ENCODE measurements at places on chromosomes 16 and 17.

- DNase-seq = no peak
Observed at GRCh38 chr16:66660422-66661209, 35.9 kb downstream of the CMTM4 start.

DNA sequence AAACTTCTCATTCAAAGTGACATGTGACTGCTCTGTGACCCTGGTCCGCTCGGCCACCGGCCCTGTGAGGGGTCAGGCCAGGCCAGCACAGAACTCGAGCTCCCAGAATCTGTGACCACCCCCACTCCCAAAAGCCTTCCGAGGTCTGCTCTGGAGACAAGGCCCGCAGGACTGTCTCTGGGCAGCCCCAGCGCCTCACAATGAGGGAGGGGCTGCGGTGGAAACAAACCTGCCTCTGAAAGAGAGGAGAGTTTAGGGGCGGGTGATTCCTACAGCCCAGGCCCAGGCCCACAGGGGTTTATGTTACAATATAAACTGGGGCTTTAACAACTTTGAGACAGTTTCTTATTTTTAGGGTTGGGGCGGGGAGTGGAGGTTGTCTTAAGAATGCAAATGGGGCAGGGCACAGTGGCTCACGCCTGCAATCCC is 19.9 kb downstream of the IGFBP4 start:
- DNase-seq = no peak

DNA sequence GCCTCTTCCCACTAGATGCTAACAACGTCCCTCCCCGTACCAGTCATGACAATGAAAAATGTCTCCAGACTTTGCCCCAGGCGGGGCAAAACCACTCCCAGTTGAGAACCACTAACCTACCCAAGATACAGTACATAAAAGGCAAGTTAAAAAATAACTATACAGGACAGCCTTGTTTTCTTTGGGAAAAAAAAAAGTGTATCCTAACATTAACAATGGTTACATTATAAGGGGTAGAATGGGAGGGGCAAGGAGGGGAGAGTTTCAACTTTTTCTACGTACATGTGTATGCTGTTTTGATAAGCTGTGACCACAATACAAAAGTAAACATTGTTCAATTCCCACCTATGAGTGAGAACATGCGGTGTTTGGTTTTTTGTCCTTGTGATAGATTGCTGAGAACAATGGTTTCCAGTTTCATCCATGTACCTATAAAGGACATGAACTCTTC is 94.9 kb downstream of the TOX3 start:
- no peak for DNase-seq

GRCh38 chr17:46978489-46979146 is 435 bp downstream of the RPRML start:
- DNase-seq = peak; percentile 49

DNA sequence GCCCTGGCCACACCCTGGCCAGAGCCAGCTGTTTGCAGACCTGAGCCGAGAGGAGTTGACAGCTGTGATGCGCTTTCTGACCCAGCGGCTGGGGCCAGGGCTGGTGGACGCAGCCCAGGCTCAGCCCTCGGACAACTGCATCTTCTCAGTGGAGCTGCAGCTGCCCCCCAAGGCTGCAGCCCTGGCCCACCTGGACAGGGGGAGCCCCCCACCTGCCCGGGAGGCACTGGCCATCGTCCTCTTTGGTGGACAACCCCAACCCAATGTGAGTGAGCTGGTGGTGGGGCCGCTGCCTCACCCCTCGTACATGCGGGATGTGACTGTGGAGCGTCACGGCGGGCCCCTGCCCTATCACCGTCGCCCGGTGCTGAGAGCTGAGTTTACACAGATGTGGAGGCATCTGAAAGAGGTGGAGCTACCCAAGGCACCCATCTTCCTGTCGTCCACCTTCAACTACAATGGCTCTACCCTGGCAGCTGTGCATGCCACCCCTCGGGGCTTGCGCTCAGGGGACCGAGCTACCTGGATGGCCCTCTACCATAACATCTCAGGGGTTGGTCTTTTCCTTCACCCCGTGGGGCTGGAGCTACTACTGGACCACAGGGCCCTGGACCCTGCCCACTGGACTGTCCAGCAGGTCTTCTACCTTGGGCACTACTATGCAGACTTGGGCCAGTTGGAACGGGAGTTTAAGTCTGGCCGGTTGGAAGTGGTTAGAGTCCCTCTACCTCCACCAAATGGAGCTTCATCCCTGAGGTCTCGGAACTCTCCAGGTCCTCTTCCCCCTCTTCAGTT is 578 bp downstream of the AOC2 start:
- DNase-seq = no peak

DNA sequence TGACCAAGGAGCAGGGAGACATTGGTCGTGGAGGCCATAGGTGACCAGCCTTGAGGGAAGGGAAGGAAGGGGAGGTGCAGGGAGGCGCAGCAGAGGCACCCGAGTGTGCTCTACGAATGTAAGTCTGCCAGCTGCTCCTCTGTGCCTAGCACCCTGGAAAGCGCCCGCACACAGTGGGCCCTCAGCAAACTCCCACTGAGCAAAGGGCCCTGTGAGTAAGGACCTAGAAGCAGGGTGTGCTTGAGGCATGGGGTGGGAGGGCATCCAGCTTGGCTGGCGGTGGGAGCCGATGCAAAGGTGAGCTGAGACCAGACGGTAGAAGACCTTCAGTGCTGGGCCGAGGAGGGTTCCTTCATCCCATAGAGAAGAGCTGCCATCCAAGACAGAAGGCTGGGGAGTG is 36.2 kb upstream of the MEOX1 start:
- no peak for DNase-seq

- peak; percentile 54 for DNase-seq
Observed at GRCh38 chr16:87392821-87393679, 914 bp downstream of the MAP1LC3B start.

- no peak for DNase-seq
Observed at GRCh38 chr16:85293904-85294642, 181.8 kb upstream of the CIBAR2 start.

GRCh38 chr17:15966183-15966878 is 21.4 kb downstream of the ADORA2B start:
- no peak for DNase-seq

- no peak for DNase-seq
Observed at GRCh38 chr17:80416260-80416939, 1.4 kb downstream of the ENDOV start.

- DNase-seq = no peak
Observed at GRCh38 chr16:17780181-17780580, 309.4 kb upstream of the XYLT1 start.

DNA sequence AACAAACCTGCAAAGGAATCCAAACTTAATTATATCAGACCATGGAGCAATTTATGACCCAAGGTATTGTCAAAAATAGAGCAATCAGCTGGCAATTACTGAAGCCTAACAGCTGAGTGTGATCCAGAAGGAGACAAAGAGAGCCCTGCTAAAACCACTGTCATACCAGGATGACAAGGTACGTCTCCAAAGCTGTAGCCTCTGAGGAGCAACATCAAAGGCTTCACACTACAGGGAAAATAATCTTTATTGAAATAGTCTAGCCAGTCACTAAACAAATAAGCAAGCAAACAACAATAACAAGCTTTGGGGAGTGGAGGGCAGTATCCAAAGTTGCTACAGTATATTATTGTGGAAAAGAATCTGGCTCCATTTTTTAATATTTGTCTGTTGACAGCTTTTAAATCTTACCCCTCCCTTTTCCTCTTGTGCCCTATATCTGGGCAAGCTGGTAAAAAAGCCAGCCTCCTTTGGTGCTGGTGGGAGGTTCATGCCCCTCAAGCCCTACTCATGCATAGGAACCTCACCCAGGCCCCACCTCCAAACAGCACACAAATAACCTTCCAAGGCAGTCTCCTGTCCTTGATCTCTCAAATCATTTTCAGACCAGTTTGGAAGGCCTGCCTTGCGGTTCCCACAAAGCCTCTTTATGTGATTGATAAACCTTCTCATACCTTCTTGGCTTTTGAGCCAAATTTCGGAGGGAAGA is 73.7 kb downstream of the ITFG1 start:
- no peak for DNase-seq

GRCh38 chr16:54921206-54921824 is 9.3 kb upstream of the IRX5 start:
- DNase-seq = no peak

DNA sequence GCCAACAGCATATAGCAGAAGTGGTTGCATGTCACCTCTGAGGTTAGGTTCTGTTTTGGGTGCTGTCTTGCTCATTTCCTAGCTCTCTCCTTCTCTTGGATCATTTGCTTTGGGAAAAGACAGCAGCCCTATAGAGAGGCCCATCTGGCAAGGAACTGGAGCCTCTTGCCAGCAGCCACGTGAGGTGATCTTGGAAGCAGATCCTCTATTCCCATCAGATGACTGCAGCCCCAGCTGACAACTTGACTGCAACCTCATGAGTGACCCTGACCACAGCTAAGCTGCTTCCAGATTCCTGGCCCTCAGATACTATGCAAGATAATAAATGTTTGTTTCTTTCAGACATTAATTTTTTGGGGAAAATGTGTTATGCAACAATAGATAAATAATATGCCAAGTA is 213.3 kb upstream of the HS3ST4 start:
- no peak for DNase-seq

DNA sequence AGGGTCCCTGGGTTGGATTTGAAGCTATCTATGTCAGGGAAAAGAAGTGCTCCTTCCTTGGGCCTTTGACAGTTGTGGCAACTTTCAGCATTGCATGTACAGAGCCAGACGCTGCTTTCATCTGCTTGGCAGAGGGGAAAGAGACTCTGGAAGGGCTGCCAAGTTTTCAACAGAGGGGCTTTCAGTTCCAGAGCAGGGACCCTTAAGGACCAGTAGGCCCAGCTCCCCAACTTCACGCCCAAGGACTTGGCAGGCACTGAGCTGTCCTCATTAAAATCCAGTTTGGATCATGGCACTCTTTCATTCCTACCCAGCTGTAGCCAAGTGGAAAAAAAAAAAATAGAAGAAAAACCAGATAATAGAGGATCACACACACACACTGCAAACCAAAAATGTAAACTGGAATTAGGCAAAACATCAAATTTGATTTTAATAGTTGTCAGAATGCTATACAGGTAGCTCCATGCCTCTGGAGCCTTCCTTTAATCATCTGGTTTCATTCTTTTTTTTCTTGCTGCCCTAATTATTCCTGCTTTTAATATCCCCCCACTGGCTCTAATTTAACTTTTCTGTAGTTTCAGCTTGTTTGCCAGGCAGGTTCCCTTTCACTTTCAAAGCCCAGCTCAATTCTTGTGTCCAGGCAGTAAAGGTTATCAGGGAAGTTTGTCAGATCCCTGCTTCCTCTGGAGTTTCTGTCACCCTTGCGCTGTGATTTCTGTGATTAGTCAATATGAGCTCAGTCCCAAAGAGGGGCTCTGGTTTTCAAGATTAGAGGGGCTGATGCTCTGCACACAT is 702.6 kb upstream of the CDH8 start:
- no peak for DNase-seq

- no peak for DNase-seq
Observed at GRCh38 chr16:10824111-10824893, 5.7 kb upstream of the TVP23A start.

- no peak for DNase-seq
Observed at GRCh38 chr16:65954446-65954845, 412.0 kb upstream of the CDH5 start.

DNA sequence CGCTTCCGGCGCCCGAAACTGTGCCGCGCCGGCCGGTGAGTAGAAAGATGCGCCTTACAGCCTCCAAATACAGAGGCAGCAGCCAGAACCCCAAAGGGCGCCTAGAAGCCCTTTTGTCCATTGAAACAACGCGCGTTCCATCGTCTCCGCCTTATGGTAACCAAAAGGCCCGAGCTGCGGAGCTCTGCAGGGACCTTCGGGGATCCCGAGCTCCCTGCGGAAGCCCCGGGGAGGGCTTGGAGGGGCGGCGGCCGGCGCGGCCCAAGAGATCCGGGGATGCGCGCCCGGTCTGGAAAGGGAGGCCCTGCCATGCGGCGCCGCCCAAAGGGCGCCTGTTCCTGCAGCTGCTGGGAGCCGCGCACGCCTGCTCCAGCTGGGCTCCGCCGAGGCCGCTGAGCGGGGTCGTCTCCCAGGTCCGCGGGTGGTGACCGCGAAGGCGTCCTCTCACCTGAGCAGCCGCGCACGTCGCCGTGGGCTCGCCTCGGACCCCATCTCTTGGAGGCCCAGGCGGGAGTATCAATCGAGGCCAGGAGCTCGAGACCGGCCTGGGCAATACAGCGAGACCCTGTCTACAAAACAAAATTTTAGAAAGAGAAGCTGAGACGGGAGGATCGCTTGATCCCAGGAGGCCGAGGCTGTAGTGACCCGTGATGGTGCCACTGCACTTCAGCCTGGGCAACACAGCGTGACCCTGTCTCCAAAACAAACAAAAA is 742 bp upstream of the FBXO31 start:
- DNase-seq = peak; percentile 23

GRCh38 chr16:19746561-19746960 is 28.5 kb downstream of the IQCK start:
- DNase-seq = no peak

DNA sequence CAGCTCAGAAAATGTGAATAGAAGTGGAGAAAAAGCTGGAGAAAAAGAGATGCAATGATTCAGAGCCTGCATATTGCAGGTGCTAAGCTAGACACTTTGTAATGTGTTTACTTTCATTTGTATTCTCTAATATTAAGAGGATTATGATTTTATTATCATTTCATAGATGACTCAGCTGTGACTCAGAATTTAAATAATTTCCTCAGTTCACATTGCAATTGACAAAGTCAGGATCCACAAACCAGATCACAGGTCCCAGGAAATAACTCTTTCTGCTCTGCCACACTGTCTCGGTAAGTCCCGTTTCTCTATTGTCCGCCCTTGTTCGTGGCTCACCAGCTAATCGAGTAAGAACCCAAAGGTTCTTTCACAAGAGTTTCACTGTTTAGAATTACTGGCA is 235.4 kb upstream of the MON1B start:
- DNase-seq = no peak

DNA sequence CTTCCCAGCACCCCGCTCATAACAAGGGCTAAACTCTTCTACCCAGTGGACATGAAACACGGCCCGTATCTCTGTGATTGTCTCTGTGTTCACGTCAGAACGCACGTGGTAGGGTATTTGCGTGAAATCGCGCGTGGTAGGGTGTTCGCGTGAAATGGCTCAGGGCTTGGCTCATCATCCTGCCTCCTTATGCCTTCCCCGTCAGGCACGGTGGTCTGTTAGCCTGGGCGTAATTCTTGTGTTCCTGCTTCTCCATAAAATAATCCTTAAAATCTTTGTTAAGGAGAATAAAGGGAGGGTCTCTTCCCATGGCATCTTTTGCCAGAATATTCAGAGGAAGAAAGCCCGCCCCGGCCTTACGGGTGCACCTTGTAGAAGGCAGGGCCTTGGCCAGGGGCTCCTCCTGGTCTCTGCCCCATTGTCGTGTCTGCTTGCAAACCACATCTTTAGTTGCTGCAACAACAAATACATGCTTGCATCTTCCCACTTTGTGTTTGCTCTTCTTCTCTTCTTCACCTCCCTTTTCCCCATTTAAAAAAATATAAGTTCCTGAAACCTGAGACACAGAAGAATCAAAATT is 116.7 kb upstream of the CHMP6 start:
- no peak for DNase-seq

GRCh38 chr17:49003557-49004511 is 6.6 kb downstream of the IGF2BP1 start:
- DNase-seq = no peak

DNA sequence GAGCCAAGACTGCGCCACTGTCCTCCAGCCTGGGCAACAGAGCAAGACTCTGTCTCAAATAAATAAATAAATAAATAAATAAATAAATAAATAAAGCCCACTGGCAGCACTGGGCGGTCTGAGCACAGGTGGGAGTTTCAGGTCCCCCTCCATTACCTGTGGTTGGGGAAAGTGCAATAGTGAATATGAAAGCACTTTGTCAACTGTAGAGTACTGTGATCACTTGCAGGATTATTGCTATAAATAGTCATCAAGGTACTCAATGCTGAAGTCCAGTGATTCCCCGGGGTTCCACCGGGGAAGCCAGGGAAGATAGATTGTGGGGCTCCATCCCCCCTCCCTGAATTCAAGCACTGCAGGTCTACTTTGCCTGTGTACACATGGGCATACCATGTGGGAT is 42.7 kb upstream of the CPNE2 start:
- DNase-seq = peak; percentile 76

Data from GM13976 (cell line).